ENCODE measurements at places on chromosomes 13 and 19.

- DNase-seq: no peak
Measured at GRCh38 chr13:109105899-109106298, 476.5 kb downstream of the MYO16 start.

DNA sequence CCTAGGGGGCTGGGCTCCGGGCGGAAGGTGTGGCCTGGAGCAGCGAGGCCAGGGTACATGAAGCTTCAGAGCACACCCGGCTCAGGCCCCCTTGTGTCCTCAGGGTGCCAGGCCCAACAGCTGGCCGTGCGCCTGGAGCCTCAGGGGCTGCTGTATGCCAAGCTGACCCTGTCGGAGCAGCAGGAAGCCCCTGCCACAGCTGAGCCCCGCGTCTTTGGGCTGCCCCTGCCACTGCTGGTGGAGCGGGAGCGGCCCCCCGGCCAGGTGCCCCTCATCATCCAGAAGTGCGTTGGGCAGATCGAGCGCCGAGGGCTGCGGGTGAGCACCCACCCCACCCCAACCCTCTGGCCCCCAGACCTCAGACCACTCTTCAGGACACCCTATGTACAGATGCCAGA is 3.2 kb downstream of the SYDE1 start:
- no peak for DNase-seq

GRCh38 chr19:37505958-37506386 is 767 bp upstream of the ZNF793 start:
- DNase-seq: no peak

DNA sequence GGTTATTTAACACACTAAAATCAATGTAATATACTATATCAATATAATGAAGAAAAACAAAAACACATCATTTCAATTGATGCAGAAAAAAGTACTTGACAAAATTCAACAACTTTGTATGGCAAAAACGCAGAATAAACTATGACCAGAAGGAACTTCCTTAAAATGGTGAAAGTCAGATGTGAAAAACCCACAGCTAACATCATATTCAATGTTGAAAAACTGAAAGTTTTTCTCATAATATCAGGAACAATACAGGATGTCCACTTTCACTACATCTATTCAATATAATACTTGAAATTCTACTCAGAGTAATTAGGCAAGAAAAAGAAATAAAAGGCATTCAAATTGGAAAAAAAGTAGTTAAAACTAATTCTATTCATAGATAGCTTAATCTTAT is 50.3 kb downstream of the SPRY2 start:
- no peak for DNase-seq

- no peak for DNase-seq
Measured at GRCh38 chr19:6540918-6541689, 10.3 kb downstream of the TNFSF9 start.

DNA sequence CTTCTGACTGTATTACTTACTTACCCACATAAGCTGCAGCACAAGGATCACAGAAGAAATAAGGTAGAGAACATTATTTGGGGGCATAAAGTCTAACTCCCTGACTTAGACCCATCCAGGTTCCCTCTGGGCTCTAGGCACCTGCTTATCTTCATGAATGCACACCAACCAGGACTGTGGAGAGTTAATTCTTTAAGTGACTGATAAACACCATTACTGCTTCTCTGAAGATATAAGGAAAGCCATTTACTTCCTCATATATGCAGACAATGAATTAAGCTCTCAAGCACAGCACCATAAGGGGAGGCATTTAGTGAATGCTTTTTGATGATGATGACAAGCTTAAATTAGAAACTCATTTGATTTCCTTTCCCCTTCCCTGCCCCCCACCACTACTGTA is 22.5 kb downstream of the OBI1 start:
- no peak for DNase-seq

- DNase-seq: no peak
Measured at GRCh38 chr13:106351251-106351650, 184.2 kb downstream of the EFNB2 start.

- DNase-seq: no peak
Measured at GRCh38 chr19:17721821-17722220, 2.5 kb downstream of the MAP1S start.

DNA sequence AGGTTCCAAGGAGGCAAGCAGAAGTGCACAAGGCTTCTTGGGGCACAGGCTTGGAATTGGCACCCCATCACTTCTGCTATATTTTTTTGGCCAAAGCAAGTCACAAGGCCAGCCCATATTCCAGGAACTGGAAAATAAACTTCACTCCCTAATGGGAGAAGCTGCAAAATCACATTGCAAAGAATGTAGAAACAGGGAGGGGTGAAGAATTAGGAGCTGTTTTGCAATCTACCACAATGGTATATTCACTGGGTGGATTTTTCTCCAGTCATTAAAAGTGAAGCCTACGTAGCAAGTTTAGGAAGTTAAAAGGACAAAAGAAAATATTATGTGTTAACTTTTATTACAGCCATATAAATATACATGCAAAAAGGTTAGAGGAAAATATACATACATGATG is 464.8 kb downstream of the COG6 start:
- no peak for DNase-seq

DNA sequence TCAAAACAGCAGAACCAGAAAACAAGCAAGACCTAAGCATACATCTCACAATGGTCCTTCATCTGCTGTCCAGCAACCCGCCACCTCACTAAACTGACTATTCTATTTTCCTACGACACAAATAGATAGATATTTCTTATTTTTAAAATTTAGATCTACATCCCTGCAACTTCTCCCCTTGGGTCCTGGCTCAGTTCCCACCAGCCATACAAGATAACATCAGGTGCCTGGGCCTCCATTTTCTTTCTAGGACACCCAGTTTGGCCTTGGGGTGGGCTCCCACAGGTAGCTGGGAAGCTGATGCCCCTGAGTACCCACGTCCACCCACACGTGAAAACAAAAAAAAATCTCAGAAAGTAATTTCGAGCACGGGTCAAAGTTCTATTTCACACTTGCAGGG is 47.6 kb downstream of the TGDS start:
- DNase-seq: no peak

GRCh38 chr19:38769635-38770211 is 3.6 kb downstream of the LGALS7 start:
- peak; percentile 89 for DNase-seq

DNA sequence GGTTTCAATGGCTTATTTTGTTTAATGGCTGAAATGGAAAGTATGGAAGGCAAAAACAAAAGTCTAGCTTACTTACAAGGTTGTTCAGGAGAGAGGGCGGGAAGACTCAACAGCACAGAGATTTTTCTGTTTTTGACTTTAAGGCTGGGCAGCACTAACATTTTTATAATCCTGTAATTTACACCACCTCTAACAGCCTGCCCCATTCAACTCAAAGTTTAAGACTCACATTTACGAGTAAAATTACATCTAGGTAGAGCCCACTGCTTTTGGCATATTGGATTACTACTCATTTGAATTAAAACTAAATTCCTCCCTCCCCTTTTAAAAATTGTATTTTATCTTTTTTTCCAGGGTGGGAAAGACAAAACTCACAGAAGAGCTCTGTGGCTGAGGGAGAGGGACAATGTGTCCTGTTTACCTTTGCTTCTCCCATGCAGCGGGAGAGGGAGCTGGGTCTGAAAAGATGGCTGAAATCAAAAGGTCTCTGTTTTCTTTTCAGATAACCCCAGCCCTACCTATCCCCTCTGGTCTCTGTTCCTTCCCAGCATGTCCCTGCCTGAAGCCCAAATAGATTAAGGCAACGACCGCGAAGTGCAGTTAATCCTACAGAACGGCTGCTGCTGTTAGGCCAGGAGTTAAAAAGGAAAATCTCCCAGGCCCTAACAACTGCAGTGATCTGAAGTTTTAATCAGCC is 6.6 kb downstream of the EFNB2 start:
- no peak for DNase-seq

DNA sequence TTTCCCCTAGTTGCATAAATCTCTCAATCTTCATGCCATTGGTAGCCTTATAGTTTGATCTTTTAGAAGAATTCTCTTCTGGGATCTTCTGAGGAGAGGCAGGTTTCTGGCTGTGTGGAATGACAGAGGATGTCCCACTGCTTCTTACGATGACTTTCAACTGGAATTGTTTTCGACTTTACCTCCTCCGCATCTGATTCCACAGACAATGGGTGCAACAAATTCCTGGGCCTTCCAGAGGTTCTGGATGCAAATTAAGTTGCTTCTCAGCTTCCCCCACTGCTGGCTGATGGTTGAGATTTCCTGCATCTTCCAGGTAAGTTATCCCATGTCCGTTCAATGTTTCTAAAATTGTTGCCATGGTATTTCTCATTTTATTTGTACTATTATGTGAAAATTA is 142.3 kb upstream of the TSC22D1 start:
- DNase-seq: no peak

GRCh38 chr19:50708179-50708879 is 11.3 kb downstream of the SHANK1 start:
- DNase-seq: no peak

GRCh38 chr13:113754691-113755090 is 4.3 kb upstream of the TMEM255B start:
- DNase-seq: no peak

- DNase-seq: no peak
Measured at GRCh38 chr13:98187965-98188261, 10.8 kb upstream of the RNF113B start.

GRCh38 chr13:88189728-88190127 is 518.6 kb downstream of the SLITRK5 start:
- no peak for DNase-seq

Measured in naive thymus-derived CD8-positive, alpha-beta T cell (primary cell).